ENCODE measurements at places on chromosomes 11 and 22.

DNA sequence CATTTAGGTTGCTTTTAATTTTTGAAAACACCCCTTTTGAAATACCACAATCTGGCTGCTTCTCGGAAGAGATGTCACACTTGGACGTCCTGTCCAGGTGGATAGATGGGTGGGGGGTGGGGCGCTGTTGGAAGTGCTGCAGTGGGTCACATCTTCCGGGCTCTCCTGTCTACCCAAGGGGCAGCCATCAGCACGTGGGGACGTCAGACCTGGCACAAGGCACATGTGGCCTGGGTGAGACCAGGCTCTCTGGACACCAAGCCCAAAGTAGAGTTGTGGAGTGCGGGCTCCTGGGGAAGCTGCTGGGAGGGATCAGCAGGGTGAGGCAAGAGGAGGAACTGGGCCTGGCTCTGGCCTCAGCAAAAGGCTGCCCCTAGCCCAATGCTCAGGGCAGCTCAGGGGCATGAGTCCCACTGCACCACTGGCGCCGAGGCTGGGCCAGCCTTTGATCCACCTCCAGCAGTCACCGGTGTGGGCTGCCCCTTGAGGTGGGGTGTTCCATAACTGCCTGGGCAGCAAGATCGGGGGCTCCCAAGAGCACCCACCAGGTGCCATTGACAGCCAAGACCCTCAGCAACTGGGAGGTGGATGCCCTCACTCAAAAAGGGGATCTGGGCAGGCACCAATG, 68.6 kb upstream of the CCND1 start:
- no peak for DNase-seq

DNA sequence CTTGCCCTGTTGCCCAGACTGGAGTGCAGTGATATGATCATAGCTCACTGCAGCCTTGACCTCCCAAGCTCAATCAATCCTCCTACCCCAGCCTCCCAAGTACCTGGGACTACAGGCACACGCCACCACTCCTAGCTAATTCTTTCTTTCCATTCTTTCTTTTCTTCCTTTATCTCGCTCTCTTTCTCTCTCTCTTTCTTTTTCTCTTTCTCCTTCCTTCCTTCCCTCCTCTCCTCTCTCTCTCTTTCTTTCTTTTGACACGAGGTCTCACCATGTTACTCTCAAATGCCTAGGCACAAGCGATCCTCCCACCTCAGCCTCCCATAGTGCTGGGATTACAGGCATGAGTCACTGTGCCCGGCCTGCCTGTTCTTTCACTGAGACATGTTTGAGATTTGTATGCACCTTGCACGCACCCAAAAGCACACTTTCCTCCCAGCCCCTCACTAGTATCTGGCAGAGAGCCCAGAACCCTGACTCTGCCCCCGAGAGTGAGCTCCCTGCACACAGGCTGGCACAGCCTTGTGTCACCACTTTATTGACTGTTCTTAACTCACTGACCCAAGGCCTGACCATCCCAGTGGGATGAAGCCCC, 56.8 kb downstream of the CD6 start:
- no peak for DNase-seq

DNA sequence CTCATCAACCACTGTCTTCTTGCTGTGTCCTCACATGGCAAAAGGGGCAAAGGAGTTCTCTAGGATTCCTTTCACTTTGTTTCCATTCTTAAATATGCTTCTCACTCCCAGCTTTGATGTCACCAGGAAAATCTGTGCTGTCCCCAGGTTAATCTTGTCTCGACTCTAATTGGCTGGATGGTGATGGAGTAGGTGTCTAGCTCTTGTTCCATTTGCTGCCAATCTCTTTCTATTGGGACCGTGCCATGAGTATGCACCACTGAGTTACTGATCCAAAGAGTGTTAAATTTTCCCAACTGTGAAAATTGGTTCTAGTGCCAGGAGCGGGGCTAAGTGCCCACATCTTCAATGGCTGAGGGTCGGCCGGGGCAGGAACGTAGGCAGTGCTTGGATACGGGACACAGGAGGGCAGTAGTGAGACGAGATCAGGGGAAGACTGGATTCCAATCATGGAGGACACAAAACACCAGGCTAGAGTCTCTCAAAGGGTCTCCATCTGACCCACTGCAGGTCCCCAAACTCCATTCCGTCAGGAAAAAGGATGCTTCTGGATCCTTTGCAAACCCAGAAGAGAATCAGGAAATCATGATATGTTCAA, 47.7 kb upstream of the CSNK2A3 start:
- no peak for DNase-seq

GRCh38 chr11:104625246-104625645, 273.0 kb downstream of the CASP12 start:
- DNase-seq = no peak

DNA sequence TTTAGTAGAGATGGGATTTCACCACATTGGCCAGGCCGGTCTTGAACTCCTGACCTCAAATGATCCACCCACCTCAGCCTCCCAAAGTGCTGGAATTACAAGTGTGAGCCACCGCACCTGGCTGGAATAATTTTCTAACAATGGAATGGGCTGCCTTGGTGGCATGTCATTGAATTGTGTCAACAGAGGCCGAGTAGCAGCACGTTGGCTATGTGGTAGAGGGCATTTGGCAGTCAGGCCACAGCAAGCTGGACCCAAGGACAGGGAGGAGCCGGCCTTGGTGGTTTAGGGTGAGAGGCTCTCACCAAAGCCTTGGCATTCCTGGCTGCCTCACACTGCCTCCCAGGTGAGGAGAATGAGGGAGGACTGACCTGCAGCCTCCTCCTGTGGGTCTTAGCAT, 4.1 kb upstream of the NIPSNAP1 start:
- DNase-seq = no peak

- DNase-seq = no peak
These were observed at the start of gene LRRC32 for GRCh38 chr11:76670485-76671236. Gene LRRC32 (minus strand): TSS chr11:76670747. CDS start chr11:76665954, 4,793 bp downstream.

GRCh38 chr11:29093416-29094120, 923.3 kb downstream of the KCNA4 start:
- DNase-seq = no peak

GRCh38 chr11:27153136-27153535, 112.5 kb downstream of the BBOX1 start:
- DNase-seq = no peak

GRCh38 chr11:134079317-134079716, 10.4 kb downstream of the JAM3 start:
- DNase-seq = no peak

DNA sequence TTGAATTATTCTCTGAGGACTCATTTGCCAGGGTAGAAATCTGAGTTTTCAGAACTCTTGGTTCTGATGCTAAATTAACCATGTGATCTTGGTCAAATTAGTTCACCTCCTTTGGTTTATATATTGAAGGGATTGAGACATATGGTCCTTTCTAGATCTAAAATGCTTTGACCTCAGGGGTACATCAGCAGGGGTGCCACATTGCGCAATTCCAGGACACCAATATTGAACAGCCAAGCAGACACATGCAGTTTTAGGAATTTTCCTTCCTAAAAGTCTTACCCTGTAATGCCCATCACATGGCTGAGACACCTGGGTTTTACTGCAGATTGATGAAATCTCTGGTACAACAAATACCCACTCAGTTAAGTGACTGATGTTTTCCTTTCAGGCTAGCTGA, 254.4 kb upstream of the NCAM1 start:
- DNase-seq = no peak

GRCh38 chr22:29617922-29618629, 14.6 kb downstream of the NF2 start:
- DNase-seq = no peak

DNA sequence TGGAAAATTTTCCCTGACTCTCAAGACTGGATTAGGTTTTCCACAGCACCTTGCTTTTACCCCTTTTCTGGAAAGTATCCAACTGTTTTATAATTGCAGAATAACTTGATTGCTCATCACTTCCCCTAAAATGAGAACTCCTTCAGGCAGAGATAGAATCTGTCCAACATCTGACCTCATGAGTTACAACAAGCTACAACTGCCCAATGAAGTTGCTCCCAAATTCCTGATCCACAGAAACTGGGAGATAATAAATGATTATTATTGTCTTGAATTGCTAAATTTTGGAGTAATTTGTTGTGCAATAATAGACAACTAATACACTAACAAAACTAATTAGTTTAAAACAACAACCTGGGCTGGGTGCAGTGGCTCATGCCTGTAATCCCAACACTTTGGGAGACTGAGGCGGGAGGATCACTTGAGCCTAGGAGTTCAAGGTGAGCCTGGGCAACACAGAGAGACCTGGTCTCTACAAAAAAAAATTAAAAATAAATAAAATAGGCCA, 10.0 kb upstream of the CCDC83 start:
- DNase-seq = no peak

GRCh38 chr22:26905640-26906039, 248.3 kb downstream of the MIAT start:
- no peak for DNase-seq
